Right ventricle myocardium inferior (tissue), 1 donor: ENCODE measurements at places on chromosomes 11 and 22.
A peak's percentile ranks its signal among the peaks of the same experiment; 100 is the strongest.

- no peak for DNase-seq
Measured at GRCh38 chr11:32706985-32707741, 87.3 kb downstream of the CCDC73 start.

GRCh38 chr11:44621784-44622183 is 56.3 kb downstream of the CD82 start:
- no peak for DNase-seq

GRCh38 chr11:86940122-86940777 is 14.9 kb downstream of the FZD4 start:
- no peak for DNase-seq

GRCh38 chr22:32920032-32920628 is 118.6 kb downstream of the TIMP3 start:
- peak; percentile 70 for DNase-seq

DNA sequence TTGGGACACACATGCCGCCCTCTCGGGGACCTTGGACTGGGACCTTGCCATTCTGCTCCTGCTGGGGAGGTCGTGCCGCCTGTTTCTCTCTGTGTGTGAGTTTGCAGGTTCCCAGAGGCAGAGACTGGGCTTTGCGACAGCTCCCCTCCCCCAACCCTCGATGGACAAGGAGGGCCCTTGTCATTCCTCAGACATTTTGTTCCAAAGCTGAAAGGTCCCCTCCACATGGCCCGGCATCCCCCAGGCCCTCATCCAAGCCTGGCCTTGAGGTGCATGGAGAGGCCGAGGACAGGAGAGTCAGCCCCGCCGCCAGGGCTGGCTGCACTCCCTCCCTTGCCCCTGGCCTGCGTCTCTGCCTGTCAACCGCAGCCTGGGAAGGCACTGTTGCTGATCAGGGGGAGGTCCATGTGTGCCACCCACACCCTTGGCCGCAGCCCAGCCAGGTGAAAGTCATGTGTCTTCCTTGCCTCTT is 25.6 kb downstream of the FADS2 start:
- DNase-seq, result peak; percentile 56

- DNase-seq, result no peak
Measured at GRCh38 chr11:121520243-121521144, 67.7 kb upstream of the SORL1-AS1 start.

GRCh38 chr11:82750643-82751139 is 17.0 kb upstream of the FAM181B start:
- DNase-seq, result no peak

- DNase-seq, result no peak
Measured at GRCh38 chr11:118000067-118000849, 14.1 kb downstream of the IL10RA start.

DNA sequence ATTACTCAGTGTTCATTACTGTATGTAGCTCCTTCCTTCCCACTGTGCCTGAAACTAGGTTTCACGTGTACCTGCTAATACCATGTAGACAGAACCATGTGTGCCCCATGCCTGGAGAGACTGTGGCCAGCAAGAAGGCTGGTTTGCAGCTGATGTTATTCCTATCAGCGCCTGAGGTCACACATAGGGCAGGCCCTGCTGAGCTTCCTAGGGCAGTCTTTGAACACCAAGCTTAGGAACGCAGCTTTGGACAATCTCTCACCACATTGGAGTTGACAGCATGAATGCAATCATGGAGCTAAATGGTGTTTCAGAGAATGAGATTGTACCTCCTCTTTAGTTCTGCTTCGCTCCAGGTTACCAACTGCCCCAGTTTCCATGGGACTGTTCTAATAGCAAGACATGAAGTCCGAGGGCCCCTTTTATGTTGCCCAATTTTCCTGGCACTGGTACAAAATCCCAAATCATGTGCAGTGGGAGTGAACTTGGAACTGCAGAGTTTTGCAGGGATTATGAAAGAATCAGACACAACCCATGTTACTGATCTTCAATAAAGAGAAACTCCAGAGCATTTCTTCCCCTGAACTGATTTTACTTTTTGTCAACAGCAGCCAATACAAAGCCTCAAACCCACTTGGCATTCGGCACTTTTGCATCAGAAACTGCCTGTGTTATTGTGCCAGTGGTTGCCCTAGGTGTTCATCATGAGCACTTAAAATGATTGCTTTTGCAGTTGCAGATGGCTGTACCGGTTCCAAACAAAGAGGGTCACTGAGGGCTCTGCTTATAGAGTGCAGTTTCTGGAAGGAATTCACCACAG is 154.2 kb upstream of the TTC12 start:
- DNase-seq, result no peak

DNA sequence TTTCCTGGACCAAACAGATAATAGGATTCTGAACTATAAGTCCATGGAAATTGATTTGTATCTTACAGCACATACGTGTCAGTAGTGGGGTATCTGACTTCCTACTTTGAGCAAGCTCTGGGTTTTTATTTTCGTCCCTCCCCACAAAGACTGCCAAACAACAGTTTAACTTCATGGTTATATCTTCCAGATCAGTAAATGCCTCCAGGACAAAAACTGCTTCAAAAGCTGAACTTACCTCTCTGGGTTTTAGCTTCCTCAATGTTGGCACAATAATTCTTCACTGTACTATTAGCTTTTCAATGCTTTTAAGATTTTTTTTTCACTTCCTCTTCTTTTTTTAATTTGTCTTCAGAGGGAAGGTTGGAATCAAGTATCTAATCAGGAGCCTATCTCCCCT is 4.2 kb upstream of the DPF2 start:
- DNase-seq, result no peak

DNA sequence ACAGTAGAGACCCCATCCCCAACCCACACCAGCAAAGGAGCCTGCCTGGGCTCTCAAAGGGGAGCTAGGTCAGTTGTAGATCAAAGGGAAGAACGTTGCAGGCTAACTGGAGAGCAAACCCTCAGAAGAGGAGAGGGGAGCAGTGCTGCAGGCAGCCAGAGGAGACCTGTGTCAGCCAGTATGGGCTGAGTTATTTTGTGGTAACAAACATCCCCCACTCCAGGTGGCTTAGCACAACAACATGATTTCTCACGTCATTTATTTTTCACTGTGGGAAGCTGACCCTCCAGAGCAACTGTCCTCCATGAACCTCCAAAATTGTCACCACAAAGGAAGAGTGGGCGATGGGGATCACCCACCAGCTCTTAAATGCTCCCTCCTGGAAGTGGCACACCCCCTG is 19.8 kb upstream of the SHANK2 start:
- DNase-seq, result no peak

- DNase-seq, result no peak
Measured at GRCh38 chr22:41288245-41288946, 2.4 kb upstream of the RANGAP1 start.

- no peak for DNase-seq
Measured at GRCh38 chr22:37301144-37301830, 19.0 kb downstream of the CYTH4 start.

DNA sequence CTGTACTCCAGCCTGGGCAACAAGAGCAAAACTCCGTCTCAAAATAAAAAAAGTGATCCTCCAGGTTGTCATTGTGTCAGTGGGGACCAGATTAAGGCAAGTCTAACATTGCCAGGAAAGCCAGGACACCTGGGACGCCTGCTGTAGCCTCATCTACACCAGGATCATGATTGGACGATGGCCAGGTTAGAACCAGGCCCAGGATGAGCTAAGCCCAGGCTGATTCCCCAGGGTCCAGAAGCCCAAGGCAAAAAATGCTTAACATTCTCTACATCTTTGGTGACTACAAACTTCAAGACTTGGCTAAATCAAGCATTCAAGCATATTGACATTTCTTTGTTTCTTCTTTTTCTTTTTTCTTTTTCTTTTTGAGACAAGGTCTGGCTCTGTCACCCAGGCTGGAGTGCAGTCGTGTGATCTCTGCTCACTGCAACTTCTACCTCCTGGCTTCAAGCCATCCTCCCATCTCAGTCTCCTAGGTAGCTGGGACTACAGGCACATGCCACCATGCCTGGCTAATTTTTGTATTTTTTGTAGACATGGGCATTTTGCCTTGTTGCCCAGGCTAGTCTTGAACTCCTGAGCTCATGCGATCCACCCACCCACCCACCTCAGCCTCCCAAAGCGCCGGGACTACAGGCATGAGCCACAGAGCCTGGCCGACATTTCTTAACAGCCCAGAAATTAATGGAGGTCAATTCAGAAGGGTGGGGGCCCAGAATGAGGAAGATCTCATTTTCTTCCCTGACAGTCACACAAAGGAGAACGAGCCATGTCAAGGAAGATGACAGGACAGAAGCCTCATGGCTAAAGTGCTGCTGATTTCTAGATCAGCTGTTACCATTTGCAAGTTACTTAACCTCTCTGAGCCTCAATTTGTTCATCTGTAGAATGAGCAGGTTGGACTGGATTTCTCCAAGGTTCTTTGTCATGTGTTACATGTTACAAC is 12.5 kb upstream of the PTPRJ start:
- no peak for DNase-seq

GRCh38 chr22:20514658-20515406 is 7.4 kb downstream of the MED15 start:
- DNase-seq, result no peak

- DNase-seq, result no peak
Measured at GRCh38 chr22:30502911-30503310, 2.6 kb downstream of the SEC14L4 start.
